ENCODE measurements at places on chromosomes 11 and 22. TPM values are rescaled to one million over a fixed set of nuclear protein-coding genes. Genes with fewer than 3 reads are reported as not detected.

Gene CCDC90B
- total RNA-seq, result 41.9 TPM

Gene SYNGR1
- 17.8 TPM for total RNA-seq

Gene ZBED4
- total RNA-seq, result 17.3 TPM

Gene CHKA
- total RNA-seq, result 136 TPM

Gene OR6A2
- 0.15 TPM for total RNA-seq

Gene CARD10
- 43.1 TPM for total RNA-seq

Gene TPH1
- total RNA-seq, result 0.05 TPM

Gene MLC1
- not detected for total RNA-seq

Measured in Panc1 (cell line).